A549 treated with AZD2906 at 1 μM for 4 hours (cell line): ENCODE measurements at places on chromosomes 1 and 21. TPM values are rescaled to one million over a fixed set of nuclear protein-coding genes. Genes with fewer than 3 reads are reported as not detected.

Gene CCDC30
- 0.32 to 0.88 TPM (median 0.62 TPM) in 5 replicates for total RNA-seq

Gene AQP10
- not detected in 5 replicates for total RNA-seq

Gene FCRL6
- total RNA-seq: not detected in 5 replicates

Gene SSR2
- 259 to 269 TPM (median 260 TPM) in 5 replicates for total RNA-seq

Gene IL20
- 0.10 TPM in 1 of 5 replicates, not detected in the others for total RNA-seq

Gene RGS13
- total RNA-seq: not detected in 5 replicates

Gene CAMK1G
- 0.22 to 0.60 TPM (median 0.35 TPM) in 5 replicates for total RNA-seq

Gene RCSD1
- 0.02 to 0.08 TPM (median 0.06 TPM) in 4 of 5 replicates, not detected in the other for total RNA-seq

Gene CCDC27
- not detected in 5 replicates for total RNA-seq

Gene ZNF593OS
- 0.18 to 0.28 TPM in 2 of 5 replicates, not detected in the others for total RNA-seq

Gene NUF2
- 23.0 to 30.7 TPM (median 25.2 TPM) in 5 replicates for total RNA-seq

Gene AP4B1
- 8.1 to 9.5 TPM (median 8.3 TPM) in 5 replicates for total RNA-seq

Gene HTR6
- 0.12 to 0.22 TPM (median 0.13 TPM) in 5 replicates for total RNA-seq

Gene FCRL5
- not detected in 5 replicates for total RNA-seq

Gene PEAR1
- 6.2 to 7.7 TPM (median 7.0 TPM) in 5 replicates for total RNA-seq

Gene RHOU
- total RNA-seq: 12.7 to 18.4 TPM (median 16.6 TPM) in 5 replicates

Gene CRYZ
- 77.5 to 89.3 TPM (median 88.0 TPM) in 5 replicates for total RNA-seq

Gene SLC35D1
- 7.6 to 9.1 TPM (median 7.7 TPM) in 5 replicates for total RNA-seq

Gene CFHR3
- total RNA-seq: 0.15 to 0.18 TPM (median 0.17 TPM) in 4 of 5 replicates, not detected in the other

Gene NR5A2
- total RNA-seq: 2.6 to 4.4 TPM (median 3.2 TPM) in 5 replicates

Gene ROR1
- total RNA-seq: 8.1 to 11.6 TPM (median 8.8 TPM) in 5 replicates

Gene RBM11
- 0.03 to 0.07 TPM (median 0.06 TPM) in 3 of 5 replicates, not detected in the others for total RNA-seq

Gene MSH4
- 0.02 TPM in 2 of 5 replicates, not detected in the others for total RNA-seq

Gene SNRPE
- 146 to 253 TPM (median 236 TPM) in 5 replicates for total RNA-seq

Gene SV2A
- total RNA-seq: 0.06 to 0.15 TPM (median 0.10 TPM) in 5 replicates

Gene CRP
- total RNA-seq: not detected in 5 replicates

Gene ZBTB18
- 3.5 to 4.3 TPM (median 4.2 TPM) in 5 replicates for total RNA-seq
